ENCODE measurements at places on chromosomes 6 and 20.

DNA sequence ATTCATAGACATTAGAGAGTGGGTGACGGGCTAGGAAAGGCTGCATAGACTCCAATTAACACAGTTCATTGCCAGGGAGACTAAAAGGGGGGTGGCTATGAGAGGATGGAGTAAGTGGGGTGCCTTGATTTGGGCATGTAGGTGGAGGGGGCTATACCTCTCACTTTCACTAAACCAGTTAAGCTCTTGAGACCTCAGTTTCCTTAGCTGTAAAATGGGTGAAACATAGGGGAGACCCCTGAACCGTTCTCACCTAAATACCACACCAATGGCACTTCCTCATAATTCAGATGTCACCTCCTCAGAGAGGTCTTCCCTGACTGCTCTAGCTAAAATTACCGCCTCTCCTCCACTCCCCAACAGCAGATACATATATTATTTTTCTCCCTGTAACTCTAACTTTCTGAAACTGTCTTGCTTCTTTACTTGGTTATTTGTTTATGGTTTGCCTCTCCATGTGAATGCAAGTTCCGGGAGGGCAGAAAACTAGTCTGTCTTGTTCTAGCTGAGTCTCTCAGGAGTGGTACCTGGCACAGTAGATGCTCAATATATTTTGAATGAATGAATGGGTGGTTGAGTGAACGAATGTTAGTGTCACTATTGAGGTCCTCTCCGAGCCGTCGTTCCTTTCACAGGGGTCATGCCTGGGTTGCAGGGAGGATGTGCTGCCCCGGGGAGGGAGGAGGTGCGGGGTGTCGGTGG, 615 bp upstream of the EYA2 start:
- no peak for DNase-seq

GRCh38 chr6:12578751-12579150, 137.8 kb upstream of the PHACTR1 start:
- no peak for DNase-seq

DNA sequence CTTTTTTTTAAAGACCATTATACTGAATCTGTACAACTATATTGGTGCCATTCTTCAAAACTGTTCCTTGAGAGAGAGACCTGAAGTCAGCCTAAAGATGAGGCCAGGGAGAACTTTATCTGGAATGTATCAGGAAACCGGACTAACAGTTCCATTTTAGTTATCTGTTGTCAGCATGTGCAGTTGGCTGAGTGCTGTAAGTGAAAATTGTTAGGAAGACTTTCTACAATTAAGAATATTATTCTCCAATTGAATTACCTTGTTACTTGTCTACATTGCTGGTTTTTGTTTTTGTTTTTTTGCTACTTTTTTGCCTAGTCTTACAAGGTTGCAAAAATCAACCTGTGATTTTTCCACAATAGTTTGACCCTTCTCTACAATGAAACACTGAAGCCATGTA, 7.5 kb downstream of the CEP57L1 start:
- DNase-seq = no peak

DNA sequence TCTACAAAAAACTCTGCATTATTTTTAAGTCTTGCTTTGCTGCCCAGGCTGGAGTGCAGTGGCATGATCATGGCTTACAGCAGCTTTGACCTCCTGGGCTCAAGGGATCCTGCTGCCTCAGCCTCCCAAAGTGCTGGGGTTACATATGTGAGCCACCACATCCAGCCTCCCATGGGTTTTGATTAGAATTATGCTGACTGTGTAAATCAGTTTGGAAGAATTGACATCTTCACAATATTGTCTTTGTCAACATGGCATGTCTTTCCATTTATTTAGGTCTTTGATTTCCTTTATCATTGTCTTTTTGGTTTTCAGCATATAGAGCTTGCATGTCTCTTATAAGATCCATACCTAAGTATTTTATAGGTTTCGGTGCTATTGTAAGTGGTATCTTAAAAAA, 13.2 kb upstream of the APCDD1L start:
- DNase-seq = no peak

GRCh38 chr6:129133770-129134192, 250.8 kb downstream of the LAMA2 start:
- DNase-seq = no peak

DNA sequence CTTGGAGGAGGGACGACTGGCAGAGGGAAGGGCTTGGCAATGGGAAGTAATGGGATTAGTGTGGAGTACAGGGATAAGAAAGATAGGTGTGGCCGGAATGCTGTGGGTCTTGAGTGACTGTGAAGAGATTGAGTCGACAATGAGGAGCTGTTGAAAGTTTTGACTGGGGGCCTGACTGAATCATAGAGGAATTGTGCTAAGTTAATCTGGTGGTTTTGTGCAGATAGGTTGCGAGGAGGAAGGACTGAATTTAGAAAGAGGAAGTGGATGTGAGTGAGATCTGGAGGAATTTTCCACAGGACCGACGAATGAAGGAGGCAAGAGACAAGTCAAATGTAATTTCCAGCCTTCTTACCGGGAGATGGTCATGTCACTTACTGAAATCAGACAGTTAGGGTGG, 143.9 kb upstream of the RALGAPA2 start:
- no peak for DNase-seq

GRCh38 chr6:105051941-105052471, 95.1 kb downstream of the LIN28B start:
- no peak for DNase-seq

DNA sequence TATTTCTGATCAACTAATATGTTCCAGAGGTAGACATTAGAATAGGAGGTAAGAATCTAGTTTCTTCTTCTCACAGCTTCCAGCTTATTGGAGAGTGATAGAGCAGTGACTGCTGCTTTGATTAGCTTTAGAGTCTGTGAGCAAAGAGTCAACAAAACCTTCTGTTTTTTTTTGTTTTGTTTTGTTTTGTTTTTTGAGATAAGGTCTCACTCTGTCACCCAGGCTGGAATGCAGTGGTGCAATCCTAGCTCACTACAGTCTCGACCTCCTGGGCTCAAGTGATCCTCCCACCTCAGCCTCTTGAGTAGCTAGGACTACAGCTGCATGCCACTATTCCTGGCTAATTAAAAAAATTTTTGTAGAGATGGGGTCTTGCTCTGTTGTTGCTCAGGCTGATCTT, 39.3 kb downstream of the TSBP1 start:
- no peak for DNase-seq

DNA sequence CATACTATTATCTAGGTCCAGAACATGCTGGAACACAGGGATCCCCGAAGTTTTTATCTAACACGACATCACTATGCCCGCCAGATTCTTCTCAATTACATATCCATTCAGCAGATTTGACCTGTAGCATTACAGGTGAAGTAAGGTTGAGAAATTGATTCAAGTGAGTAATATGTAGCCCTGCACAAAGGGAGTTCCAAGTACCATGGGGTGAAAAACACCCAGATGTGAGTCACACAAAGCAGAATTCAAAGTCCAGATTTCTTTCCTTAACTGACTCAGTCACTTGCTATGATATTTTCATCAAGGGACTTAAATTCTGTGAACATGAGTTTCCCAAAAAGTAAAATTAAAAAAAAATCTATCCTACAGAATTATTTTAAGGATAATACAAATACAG, 655.4 kb upstream of the PTCHD4 start:
- DNase-seq = no peak

DNA sequence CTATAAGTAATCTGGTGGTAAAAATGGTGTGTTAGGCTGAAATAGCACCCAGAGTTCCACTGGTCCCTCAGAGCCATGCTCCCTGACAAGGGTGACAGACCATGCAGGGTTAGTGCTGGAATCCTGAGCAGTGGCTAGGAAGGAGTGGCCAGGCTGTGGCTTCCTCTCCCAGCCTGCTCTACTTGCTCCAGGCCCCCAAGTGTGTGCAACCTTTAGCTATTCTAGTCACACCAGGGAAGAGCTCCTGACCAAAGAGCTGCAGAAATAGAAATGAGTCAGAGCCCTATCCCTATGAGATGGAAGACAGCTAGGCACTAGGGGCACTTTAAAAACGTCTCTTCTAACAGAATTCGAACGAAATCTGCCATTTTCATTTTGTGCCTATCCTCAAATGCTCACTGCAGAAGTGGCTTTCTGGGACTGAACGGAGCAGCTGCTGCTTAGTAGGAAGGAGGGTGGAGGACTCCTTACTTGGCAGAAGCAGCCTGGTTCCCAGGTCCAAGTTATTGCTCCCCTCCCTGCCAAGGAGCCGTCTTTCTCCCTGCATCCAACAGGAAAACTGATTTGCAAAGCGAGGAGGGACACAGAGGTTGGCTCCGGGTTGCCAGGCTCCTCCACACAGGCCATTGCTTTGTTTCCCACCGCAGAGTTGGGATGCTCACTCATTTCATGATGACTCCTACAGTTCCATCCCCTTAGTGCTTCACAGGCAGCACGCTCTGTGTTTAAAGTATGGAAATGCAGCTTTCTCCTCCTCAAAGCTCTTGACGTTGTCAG, 754.5 kb downstream of the C6orf118 start:
- DNase-seq = no peak

DNA sequence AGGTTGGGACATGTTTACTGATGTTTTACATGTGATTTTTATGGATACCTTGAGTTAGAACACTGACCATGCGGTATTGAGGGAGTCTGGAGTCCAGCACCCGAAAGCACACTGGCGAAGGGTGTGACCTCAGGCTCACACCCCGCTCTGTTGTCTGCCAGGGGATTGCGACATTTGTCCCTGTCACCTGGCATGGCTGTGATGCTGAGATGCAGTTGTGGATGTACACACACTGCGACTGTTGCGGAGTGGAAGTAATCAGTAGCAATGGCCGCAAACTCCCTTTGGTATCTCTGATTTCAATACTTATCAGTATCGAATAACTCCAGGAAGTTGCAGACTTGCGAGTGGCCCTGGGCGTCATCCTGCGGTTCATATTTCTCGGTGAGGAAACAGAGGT, 43.2 kb downstream of the CDH4 start:
- no peak for DNase-seq

DNA sequence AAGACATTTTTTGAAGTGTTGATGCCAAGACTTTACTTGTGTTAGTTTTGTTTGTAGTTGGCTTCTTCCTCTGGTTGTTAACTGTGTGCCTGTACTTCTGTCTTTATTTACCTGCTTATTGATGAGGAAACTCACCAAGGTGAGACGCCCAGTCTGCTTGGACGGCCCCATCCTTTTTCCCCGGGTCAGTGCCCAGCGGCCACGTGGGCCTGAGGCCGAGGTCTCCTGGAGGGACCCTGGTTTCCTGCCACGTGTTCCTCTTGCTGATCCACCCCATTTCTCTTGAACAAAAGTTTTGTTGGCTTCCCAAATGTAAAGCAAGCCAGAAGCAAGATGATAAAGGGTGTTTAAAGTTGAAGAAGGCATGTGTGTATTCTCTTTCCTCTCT, 24.8 kb downstream of the DUSP22 start:
- no peak for DNase-seq

- DNase-seq = no peak
Observed at GRCh38 chr6:39375405-39375804, 52.9 kb upstream of the KCNK16 start.

DNA sequence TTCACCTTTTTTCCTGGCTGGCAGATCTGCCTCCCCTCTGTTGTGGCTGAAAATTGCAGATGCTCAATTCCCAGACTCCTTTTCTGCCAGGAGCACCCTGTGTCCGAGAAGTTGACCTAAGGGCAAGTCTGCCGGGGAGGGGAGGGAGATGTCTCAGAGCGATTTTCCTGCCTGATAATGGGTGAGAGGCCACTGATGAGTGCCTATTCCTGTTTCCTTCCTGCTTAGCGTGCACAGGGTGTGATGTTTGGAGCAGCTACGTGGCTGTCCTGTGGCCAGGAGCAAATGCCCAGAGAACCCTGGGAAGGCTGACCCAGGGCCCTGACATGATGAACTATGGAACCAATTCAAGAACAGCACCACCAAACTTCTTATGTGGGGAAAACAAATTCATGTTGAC, 22.5 kb downstream of the SOX4 start:
- no peak for DNase-seq

GRCh38 chr6:83097204-83097603, 29.7 kb downstream of the DOP1A start:
- DNase-seq = no peak

DNA sequence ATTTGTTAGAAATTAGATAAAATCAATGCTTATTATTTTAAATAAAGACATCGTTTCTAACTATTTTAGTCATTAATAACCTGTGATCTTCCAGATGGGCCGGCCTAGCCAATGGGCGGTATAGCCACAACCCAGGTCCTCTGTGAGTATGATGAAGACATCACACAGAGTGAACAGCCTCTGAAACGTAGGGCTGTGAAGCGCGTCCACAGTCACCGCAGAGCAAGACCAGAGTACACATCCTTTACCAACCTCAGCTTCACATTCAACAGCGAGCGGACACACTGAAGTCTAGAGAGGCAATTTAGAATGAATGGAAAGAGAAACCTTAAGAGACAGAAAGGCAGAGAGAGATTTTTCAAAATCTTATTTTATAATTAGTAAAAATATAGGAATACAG, 125.0 kb upstream of the RPS6KA2 start:
- DNase-seq = no peak

- DNase-seq = no peak
Observed at GRCh38 chr20:25549843-25550477, 35.4 kb downstream of the NINL start.

- DNase-seq = no peak
Observed at GRCh38 chr20:53294804-53295203, 298.8 kb downstream of the ZNF217 start.

GRCh38 chr6:41373627-41373918, 38.2 kb downstream of the NCR2 start:
- no peak for DNase-seq

- no peak for DNase-seq
Observed at GRCh38 chr20:24533449-24533848, 64.0 kb downstream of the SYNDIG1 start.

DNA sequence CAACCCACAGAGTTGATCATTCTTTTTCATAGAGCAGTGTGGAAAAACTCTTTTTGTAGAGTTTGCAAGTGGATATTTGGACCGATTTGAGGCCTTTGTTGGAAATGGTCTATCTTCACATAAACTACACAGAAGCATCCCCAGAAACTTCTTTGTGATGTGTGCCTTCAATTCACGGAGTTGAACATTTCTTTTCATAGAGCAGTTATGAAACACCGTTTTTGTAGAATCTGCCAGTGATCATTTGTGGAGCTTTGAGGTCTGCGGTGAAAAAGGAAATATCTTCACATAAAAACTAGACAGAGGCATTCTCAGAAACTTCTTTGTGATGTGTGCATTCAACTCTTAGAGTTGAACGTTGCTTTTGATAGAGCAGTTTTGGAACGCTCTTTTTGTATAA, 618.4 kb upstream of the ZNF337 start:
- no peak for DNase-seq

GRCh38 chr6:14454473-14454775, 336.9 kb downstream of the CD83 start:
- DNase-seq = no peak

- DNase-seq = no peak
Observed at GRCh38 chr20:62355516-62355877, 11.6 kb downstream of the LAMA5 start.
